ENCODE measurements at places on chromosomes 4 and X.

DNA sequence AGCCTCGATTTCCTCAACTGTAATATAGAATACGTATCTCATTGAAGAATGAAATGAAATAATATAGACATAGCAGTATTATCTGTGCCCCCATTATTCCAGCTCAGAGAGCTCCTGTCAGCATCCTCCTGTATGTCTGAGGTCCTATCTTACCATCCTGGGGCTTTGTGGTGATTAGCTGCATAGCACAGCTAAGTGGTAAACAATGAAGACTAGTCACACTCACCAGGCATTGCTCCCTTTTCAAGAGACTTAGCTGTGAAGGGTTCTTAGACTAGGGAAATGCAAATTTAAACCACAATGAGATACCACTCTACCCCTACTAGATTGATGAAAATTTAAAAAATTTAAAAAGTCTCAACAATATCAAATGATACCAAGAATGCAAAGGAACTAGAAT lies 172.9 kb downstream of the SLC39A8 start:
- DNase-seq, result no peak

DNA sequence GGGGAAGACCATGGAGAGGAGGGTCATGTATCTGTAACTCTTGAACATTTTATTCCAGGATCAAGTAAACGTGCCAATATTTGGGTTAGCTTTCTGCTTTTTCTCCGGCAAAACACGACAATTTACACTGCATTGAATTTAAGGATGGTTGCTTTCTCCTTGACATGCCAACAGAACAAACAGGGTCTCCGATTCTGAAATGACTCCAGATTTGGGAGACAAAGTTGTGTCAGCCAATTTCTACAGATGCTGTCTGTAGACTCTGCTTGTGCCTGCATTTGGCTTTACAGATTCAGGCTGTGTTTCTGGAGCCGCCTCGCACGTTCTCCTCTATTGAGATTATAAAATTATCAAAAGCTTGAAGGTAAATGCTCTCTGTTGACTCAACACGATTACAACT lies 207.0 kb downstream of the ASMT start:
- no peak for DNase-seq

DNA sequence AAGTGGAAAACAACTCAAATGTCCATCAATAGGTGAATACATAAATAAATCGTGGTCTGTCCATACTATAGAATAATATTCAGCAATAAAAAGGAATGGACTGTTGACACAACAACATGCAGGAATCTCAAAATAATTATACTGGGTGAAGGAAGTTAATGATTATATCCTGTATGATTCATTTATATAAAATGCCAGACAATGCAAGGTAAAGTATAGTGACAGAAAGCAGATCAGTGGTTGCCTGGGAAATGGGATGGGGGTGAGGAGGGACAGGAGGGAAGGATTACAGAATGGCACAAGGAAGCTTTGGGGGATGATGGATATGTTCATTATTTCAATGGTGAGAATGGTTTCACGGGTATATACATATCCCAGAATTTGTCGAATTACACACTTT lies 12.3 kb downstream of the PYURF start:
- DNase-seq, result no peak

DNA sequence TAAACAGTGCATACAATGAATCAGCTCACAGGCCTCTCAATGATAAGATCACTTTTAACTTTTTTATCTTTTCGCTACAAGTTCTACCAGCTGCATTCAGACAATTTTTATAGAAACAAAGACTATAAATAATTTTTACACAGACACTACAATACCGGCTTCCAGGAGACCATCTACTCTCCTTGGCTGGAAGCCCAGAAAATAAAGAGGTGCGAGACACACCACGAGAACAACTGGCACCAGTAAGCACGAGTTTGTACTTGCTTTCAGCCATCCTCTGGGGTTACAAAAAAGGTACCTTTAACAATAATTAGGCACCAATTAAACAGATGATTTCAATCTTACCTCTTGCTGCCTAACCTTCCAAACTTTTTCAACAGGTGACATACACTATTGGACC lies 11.2 kb upstream of the PRDX4 start:
- DNase-seq, result no peak

Data from vagina (tissue), 2 donors.